Right hindlimb (tissue), 1 donor: ENCODE measurements at places on chromosomes 6 and 20.

- no peak for DNase-seq
Observed at GRCh38 chr6:70797625-70798024, 129.9 kb downstream of the SMAP1 start.

GRCh38 chr6:112007254-112007653 lies 46.6 kb upstream of the CCN6 start:
- DNase-seq = peak; percentile 44

DNA sequence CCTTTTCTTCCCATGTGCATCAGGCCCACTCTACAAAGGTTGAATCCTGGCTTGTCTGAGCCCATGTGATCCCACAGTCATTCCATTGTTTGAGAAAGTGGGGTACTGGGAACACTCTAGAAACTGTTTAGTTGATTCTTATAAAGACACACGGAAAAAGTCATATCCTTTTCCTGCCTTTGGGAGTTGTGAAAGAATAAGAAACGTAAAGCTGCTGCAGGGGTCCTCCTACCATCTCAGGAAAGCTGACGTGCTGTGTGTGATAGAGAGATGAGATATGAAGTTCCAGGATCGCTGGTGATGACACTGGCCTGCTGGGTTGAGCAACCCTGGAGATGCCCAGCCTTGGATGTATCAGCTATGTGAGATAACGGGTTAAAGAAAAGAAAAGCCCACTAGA lies 21.3 kb upstream of the HLA-DRB5 start:
- DNase-seq = no peak

GRCh38 chr6:118959903-118960302 lies 24.9 kb upstream of the MCM9 start:
- DNase-seq = no peak

- DNase-seq = peak; percentile 64
Observed at GRCh38 chr20:24662752-24663365, 193.4 kb downstream of the SYNDIG1 start.
